Left renal cortex interstitium (tissue), 4 donors: ENCODE measurements at places on chromosomes 16 and 17. TPM values are rescaled to one million over a fixed set of nuclear protein-coding genes. Genes with fewer than 3 reads are reported as not detected.

Gene RAB37
- polyA plus RNA-seq, result 5.6 TPM

DNA sequence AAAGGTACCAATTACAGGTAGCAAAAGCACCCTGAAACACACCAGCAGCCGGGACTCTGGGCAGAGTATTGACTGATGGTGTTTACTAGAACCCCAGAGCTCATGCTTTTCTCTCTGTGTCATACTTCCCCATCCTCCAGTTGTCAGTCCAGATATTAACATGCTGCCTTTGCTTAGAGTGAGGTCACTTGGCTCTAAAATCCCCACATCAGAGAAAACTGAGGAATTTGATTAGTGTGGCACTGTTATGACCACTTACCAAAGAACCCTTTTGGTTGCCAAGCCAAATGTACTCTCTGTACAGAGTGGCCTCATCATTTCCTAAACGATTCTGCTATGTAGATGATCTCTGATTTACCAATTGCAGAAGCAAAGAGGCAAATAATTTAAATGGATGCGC, 80.4 kb downstream of the ABCC12 start:
- no peak for DNase-seq

DNA sequence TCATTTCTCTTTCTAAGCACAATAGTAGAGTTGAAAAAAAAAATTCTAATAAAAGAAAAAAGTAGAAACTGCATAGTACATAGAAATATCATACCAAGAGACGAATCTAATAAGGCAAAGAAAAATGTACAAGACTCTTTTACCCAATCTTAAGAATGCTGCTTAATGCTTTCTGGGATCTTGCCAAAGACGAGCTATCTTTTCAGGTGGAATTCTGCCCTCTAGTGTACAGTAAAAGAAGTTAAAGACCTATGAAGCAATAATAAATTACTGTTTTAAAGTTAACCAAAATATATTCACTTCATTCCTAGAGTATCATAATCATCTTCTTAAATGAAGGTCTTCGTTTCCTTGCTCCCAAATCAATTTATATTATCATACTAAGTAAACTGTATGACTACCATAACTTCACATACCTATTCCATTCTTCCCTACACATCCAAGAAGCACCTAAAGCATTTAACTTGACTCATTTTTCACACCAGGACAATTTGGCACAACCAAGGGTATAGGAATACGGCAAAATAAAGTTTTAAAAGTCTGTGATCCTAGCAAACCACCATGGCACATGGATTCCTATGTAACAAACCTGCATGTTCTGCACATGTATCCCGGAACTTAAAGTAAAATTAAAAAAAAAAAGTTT, 47.7 kb downstream of the CFDP1 start:
- DNase-seq, result peak; percentile 64

Gene TMED6
- 1.9 TPM for polyA plus RNA-seq

GRCh38 chr16:70159355-70160348, 13.9 kb upstream of the CLEC18C start:
- no peak for DNase-seq

DNA sequence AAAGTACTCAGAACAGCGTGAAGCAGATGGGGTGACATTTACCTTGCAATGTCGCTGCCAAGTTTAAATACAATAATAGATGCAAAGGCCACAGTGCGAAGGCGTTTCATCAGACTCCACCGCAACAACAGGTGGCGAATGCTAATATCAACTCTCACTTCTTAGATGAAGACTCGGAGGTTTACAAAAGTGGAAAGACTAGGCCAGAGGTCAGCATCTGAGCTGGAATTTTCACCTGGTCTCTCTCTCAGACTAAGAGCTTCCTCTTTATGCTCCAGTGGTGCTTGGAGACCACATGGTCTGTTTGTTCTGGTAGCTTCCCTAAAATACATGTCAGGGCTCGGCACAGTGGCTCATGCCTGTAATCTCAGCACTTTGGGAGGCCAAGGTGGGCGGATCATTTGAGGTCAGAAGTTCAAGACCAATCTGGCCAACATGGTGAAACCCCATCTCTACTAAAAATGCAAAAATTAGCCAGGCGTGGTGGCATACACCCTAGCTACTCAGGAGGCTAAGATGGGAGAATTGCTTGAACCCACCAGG, 169.1 kb downstream of the XYLT1 start:
- no peak for DNase-seq

DNA sequence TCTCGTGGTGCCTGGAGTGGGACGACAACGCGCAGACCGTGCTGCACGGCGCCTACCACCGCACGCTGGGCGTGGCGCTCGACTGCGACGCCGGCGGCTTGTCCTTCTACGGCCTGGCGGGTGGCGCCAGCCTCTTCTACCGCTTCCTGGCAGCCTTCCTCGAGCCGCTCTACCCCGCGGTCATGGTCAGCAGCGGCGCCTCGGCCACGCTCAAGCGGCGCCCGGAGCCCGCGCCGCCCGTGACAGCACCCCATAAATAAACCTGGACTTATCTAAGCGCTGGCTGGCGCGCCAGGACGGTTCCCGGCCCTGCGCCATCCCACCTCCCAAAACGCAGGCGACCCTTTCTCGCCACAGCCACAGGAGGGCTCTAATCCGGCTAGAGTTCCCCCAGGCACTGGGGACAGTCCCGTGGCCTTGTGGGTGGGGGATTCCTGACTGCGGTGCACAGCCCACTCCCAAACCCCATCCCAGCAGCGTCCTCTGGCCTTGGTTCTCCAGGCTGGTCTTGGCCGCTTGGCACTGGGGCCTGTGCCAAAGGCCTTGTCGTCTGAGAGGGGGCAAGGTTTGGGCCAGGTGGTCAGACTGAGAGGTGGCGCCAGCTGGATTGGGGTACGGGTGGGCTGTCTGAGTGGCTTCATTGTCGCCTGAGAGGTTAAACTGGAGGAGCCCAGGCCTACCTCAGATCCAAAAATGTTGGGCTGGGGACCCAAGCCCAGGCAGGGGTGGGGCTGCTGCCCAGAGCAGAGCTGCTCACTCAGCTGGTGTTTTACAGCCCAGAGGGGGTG, 10.1 kb upstream of the SLC16A5 start:
- no peak for DNase-seq

GRCh38 chr17:68572138-68572842, 28.9 kb downstream of the FAM20A start:
- no peak for DNase-seq
